Germinal center (tissue), 1 donor: ENCODE measurements at places on chromosomes 16 and 17.

DNA sequence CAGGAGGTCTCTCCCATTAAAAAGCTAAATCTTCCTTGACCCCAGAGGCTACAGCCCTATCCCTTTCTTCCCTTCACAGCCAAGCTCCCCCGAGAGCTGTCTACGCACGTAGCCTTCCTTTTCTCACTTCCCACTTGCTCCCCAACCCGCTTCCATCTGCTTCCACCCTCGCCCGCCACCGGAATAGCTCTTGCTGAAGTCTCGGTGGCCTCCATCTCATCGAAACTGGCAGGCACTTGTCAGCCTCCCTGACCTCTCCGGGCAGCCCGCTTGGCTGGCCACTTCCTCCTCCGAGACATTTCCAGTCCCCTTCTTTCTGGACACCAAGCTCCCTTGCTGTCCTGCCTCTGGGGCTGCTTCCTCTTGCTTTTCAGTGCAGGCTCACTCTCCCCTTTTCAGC, 10.7 kb upstream of the EPOP start:
- no peak for DNase-seq

DNA sequence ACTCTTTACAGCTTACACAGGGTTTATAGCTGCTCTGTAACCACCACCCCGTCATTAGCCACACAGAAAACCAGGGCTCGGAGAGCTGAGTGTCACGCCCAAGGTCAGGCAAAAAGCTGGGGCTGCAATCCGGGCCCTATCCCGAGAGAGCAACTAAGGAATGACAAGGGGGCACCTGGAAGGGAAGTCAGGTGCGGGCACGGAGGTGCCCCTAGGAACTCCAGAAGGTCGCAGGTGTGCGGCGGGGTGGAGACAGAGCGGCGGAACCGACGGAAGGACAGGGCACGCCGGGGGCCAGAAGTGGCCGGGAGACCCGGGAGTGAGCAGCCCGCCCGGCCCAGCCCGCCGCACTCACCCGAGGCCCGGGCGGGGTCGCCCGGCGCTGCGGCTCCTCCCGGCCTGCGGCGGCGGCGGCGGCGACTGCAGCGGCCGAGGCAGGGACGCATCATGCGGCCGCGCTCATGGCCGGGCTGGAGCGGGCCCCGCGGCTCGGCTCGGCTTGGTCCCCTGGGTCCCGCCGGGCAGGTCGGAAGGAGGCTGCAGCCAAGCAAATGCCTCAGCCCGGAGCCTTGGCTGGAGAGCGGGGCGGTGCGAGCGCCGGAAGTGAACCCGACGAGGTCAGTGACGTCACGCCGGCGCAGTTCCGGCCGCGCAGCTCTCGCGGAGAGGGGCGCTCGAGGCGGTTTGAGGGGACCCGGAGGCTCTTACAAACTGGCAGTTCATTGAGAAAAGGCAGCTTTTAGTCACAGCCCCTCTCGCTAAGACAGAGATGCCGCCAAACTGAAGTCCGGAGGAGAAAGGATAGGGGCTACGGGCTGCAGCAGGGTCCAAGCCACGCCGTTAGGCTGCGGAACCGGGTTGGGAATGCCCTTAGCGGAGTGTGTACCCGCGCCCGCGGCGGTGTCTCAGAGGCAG, at the start of gene ZDHHC7:
ZDHHC7 (minus strand) TSS at position 605 of the 915 bp plus-strand sequence. CDS start 20,917 bp downstream, outside the sequence.
- DNase-seq: peak; percentile 90

- no peak for DNase-seq
Measured at GRCh38 chr17:28225271-28225670, 93.7 kb upstream of the TMEM97 start.

GRCh38 chr17:7673239-7673638, 14.1 kb downstream of the TP53 start:
- peak; percentile 45 for DNase-seq

- DNase-seq: no peak
Measured at GRCh38 chr16:794853-795466, 5.6 kb downstream of the GNG13 start.

DNA sequence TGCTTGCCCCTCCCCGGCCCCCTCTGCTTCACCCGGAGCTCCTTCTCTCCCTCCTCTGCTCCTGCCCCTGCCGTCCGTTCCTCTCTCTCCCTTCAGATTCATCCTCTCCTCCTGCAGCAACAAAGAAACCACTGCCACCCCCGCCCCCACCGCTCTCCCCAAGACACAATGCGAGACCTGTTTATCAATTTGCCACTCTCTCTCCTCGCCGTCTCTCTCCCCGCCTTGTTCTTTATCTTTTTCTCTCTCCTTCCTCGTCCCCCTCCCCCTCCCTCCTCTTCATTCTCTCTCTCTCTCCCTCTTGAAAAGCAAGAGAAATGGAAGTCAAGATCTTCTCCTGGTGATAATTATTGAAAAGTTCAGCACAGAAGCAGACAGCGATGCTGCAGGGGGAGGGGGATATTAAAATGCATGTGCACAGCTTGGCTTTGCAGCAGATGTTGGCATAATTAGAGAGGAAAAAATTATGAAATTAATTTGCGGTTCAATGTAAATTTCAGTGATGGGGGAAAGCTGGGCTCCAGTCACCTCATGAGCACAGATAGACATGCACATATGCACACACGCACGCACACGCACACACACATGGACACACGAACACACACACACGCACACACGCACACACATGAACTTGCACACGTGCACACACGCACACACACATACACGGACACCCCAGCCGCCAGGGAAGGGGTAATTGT, 58.1 kb upstream of the CBFA2T3 start:
- DNase-seq: no peak

GRCh38 chr16:82855471-82855870, 228.7 kb downstream of the CDH13 start:
- no peak for DNase-seq

DNA sequence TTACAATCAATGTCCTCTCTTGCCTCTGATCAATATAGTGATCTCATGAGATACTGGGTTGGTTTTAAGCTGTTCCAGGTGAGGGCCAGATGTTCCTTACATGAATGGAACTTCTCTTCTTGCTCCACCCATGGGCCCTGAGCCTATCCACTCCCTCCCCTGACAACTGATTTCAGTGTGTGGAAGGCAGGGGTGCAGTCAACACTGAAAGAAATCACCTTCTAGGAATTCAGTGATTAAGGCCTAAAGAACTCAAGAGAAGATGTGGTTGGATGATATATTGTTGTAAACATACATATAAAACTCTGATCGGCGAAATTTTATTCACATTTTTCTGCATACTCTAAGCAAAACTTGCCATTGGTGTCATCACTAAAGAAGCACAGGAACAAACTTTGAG, 6.7 kb upstream of the GOSR2 start:
- no peak for DNase-seq

DNA sequence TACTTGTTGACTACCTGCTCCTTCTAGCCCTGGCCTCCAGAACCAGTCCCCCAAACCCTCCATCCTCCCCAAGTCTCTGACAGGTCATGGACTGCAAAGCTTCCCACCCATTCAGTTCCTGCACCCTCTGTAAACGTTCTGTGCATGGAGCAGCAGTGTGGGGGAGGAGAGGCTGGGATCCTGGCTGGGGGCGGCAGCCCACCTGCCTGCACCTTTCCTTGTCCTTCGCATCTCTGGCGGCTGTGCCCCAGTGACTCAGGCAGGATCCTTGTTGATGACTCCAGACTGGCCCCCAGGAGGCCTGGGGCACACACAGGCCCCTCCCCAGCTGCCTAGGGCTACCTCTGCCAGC, 1.6 kb upstream of the PKMYT1 start:
- DNase-seq: no peak

DNA sequence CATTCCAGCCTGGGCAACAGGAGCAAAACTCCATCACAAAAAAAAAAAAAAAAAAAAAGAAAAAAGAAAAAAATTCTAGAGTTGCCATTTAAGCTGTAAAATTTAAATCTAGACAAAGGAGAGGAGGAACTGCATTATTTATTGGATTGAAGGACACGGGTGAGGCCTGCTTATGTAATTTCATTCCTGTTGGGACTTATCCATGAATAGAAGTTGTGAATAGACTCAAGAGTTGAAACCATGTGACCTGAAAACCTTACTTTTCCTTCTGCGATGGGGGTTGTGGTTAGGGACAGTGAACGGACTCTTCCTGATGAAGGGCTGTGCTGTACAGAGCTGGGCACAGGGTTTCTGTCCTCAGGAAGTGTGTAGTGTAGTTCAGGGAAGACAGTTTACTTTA, 22.5 kb downstream of the BANP start:
- DNase-seq: no peak

DNA sequence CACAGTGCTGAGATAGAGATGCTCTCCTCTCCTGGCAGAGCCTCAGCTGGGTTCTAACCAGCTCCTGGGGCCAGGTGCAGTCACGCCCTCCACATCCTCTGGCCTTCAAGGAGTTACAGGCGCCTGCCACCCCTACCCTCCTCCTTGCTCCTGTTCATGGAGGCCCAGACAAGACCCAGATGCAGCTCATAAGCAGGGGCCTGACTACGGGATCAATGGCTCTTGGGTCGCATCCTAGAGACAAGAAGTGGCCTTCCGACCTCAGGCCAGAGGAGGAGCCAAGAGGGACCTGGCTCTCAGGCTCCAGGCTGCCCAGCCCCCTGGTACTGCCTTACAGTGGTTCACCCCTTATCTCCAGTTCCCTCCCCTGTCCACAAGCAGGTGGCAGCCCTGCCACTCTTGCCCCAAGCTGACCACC, 23.0 kb downstream of the ARHGAP27 start:
- no peak for DNase-seq

- DNase-seq: no peak
Measured at GRCh38 chr16:75599452-75600277, 23.4 kb downstream of the ADAT1 start.

GRCh38 chr17:63988741-63989621, 9.2 kb upstream of the PRR29 start:
- DNase-seq: no peak

DNA sequence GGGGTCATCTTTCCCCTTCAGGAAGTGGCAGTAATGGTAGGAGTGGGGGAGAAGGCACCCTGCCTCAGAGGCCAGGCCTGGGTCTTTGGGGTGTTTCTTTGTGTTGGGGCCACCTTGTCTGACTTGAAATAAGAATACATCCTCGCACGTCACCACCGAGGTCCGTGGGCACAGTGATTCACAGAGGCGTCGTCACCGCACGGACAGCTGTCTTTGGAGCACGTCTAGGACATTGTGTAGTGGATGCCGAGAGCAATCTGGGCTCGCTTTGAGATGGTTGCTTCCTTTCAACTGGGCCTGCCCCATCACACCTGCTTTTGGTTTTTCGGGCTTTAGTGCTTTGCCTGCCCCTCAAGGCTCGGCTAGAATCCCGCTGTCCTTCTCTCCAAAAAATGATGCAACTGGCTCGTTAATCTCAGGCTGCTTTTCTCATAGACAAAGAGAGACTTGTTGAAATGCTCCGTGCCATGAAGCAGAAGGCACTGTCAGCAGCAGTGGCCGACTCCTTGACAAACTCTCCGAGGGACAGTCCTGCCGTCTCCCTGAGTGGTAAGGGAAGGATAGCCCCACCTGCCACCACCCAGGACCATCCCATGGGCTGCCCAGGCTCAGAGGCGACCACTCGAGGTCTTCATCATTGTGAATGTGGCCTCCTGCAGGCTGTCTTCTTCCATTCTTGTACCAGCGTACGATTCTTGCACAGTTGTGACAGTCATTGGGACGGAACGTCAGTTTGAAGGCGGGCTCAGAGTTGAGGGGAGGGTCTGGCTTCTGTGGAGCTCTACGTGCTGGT, 24.0 kb downstream of the GINS2 start:
- DNase-seq: no peak

DNA sequence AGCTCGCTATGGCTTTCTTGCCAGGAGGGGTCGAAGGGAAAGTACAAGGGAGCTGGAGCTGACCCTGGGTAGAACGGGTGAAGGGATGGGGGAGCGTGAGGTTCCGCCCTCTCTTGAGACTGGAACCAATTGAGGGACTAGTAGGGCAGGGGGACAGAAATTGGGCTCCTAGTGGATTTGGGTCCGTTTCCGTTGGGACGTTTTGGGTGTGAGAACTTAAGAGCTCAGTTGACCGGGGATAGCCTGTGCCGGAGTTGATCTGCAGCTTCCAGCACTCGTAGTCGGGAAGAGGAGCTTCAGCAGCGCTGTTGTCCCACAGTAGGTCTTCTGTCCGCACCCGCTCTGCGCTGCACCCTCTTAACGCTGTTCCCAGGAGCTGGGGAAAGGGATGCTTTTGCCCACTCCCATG, 481 bp downstream of the CNTROB start:
- peak; percentile 48 for DNase-seq

DNA sequence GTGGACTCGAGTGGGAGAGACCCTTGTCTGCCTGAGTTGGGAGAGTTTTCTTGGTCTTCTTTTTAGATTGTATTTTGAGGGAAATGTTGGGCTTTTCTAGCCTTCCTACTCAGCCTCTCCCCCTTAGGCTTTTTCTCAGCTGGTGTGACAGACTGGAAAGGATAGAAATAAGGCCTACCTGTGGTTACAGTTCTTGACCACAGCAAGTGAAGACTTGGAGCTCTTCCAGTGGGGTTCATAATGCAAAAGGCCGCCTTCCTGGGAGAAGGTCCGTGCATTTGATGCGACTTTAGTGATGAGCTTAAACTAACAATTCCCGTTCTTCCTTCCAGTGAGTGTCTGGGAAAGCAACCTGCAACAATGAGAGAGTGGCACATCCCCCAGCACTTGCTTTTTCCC, 56.8 kb downstream of the B9D1 start:
- no peak for DNase-seq

DNA sequence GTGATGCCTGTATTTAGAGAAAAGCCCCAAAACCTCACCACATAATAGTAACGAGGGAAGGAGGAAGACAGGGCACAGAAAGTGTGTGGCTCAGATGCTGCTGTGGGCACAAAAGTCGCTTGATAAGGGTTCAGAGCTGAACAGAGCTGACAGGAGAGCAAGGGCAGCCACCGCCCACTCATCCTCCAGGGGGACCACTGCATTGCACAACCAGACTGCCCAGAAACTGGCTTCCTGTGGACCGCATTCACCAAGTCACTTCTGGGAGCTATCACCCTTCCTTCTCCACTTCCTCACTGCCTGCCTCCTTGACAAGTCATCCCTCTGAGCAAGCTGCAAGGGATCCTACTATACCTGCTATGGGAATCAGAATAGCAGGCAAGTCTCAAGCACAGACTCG, 512.4 kb upstream of the CDH11 start:
- no peak for DNase-seq

- DNase-seq: no peak
Measured at GRCh38 chr17:36469733-36470132, 16.7 kb upstream of the ZNHIT3 start.
